ENCODE measurements at places on chromosomes 4 and X.

- no peak for DNase-seq
Observed at GRCh38 chr4:75289914-75290582, 224.2 kb downstream of the RCHY1 start.

DNA sequence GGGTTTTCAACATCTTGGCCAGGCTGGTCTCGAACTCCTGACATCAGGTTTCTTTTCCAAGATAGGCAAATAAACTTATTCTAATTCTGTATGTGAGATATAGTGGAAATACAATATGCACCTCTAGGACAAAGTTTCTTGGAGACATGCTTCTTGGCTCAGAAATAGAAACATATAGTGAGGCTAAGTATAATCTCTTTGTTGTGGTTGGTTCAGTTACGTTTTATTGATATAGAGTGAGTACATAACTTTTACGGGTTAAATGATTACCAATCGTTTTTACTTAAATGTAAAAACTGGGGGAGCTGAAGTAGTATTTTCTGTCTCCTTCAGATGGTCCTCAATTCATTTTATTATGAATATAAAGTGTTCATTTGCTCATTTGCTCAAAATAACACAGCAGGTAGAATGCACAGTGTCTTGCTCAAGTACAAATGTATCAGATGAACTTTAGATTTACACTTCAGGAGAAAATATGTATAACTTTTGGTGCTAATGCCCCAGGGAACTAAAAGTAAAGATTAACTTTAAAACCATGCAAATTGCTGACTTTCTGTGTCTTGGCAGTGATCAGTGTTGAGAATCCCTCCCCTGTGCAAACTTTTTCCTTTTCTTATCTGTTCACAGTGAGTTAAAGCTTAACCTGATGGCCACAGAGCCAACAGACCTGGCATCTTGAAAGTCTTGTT, 77.6 kb downstream of the AFF1 start:
- peak; percentile 52 for DNase-seq

- no peak for DNase-seq
Observed at GRCh38 chr4:175460414-175460813, 351.6 kb downstream of the GPM6A start.

DNA sequence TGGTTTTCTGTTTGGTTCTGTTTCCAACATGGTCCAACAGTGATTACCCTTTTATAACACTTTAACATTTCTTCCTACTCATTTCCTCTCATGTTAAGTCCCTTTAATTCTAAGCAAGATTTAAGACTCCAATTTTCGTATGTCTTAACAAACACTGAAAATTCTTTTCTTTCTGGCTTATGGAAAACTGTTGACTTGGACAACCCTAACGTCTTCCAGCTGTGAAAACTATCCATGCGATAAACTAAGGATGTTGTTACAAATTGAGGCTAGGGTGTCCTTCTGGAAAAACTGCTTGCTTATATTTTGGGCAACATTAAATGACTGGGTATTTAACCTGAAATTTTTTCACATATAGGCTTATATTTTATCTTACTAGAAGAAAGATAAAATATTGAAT, 33.9 kb upstream of the RTL3 start:
- DNase-seq, result no peak

GRCh38 chrX:100654261-100654660, 10.3 kb downstream of the SRPX2 start:
- no peak for DNase-seq

GRCh38 chr4:148444296-148445070, 2.3 kb upstream of the NR3C2 start:
- DNase-seq, result no peak

DNA sequence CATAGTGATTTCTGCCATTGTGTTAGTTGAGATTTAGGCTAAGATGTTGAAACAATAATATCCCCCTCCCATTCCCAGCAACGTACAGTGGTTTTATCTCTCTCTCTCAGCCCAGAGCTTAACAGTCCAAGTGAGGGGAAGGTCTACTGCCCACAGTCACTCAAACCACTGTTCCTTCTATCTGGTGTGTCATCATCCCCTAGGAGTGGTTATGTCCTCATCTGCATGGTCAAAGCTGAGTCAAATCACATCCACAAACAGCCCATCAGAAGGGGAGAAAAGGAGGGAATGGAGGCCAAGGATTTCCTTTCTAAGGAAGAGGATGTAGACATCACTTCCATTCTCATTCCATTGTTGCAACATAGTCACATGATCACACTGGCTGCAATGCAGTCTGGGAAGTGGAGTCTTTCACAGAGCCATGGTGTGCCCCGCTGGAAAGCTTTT, 42.8 kb upstream of the CHRNA9 start:
- peak; percentile 82 for DNase-seq

DNA sequence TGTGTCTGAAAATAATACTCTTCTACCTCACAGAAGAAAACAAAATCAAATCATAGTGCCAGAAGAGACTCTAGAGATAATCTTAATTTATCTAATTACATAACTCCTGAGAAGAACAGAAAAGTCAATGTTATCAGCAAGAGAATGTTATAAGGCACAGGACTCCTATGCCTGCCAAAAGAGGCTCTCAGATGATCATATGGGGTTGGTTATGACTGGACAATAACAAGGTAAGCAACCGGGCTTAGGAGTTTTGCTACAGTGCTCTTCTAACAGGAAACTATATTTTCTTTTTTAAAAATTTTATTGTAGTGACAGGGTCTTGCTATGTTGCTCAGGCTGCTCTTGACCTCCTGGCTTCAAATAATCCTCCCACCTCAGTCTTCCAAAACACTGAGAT, 3.5 kb upstream of the C4orf17 start:
- no peak for DNase-seq

GRCh38 chr4:110904435-110905065, 281.7 kb upstream of the PITX2 start:
- DNase-seq, result no peak

GRCh38 chr4:3847211-3847940, 81.2 kb downstream of the ADRA2C start:
- DNase-seq, result no peak

DNA sequence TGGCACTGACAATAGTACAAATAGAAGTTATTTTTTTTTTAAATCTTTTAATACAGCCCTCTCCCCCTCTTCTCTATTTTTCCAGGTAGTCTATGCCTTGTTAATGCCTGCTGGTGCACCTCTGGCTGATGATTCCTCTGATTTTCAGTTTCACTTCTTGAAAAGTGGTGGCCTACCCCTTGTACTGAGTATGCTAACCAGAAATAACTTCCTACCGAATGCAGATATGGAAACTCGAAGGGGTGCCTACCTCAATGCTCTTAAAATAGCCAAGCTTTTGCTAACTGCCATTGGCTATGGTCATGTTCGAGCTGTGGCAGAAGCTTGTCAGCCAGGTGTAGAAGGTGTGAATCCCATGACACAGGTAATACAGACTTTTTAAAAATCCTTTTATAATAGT, 99.1 kb downstream of the USP9X start:
- no peak for DNase-seq

- DNase-seq, result no peak
Observed at GRCh38 chr4:87981486-87981885, 6.0 kb downstream of the SPP1 start.

DNA sequence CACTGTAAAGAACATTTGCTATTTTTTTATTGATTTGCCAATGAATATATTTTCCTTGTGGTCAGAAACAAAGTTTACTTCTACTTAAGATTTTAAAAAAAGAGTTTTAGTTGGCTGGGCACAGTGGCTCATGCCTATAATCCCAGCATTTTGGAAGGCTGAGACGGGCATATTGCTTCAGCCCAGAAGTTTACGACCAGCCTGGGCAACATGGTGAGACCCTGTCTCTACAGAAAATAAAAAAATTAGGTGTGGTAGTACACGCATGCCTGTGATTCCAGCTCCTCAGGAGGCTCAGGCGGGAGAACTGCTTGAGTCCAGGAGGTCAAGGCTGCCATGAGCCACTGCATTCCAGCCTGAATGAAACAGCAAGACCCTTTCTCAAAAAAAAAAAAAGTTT, 36.8 kb downstream of the LRP2BP start:
- no peak for DNase-seq

- DNase-seq, result no peak
Observed at GRCh38 chrX:113421432-113421831, 580.8 kb upstream of the AMOT start.

- DNase-seq, result no peak
Observed at GRCh38 chr4:55723403-55723802, 87.3 kb upstream of the NMU start.

DNA sequence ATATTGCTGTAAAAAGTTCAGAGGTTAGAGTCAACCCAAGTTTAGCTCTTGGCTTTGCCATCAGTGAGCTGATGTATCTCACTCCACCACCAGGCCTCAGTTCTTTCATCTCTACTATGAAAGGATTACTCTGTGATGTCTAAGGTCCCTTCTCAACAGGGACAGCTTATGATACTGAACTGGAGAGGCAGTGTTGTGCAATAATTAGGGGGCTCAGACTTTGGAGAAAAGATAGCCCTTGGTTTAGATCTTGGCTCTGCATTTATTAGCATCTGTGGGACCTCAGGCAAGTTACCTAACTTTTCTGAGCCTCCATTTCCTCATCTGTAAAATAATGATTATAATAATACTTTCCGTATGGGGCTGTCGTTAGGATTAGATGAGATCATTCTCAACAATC, 89.0 kb downstream of the COL4A6 start:
- DNase-seq, result no peak

GRCh38 chr4:154329268-154329868, 162.2 kb downstream of the DCHS2 start:
- DNase-seq, result no peak

GRCh38 chrX:46330981-46331380, 214.2 kb downstream of the ZNF674 start:
- no peak for DNase-seq
